ENCODE measurements at places on chromosomes 12 and 14. TPM values are rescaled to one million over a fixed set of nuclear protein-coding genes. Genes with fewer than 3 reads are reported as not detected.

Gene SLCO1B1
- not detected for total RNA-seq

Gene TRIM9
- total RNA-seq: 11.9 TPM

Gene TEX52
- total RNA-seq: not detected

Gene USP15
- total RNA-seq: 74.4 TPM

Gene RTL1
- not detected for total RNA-seq

Gene UNG
- total RNA-seq: 32.4 TPM

Gene FOXG1
- total RNA-seq: not detected

Gene PDE3A
- total RNA-seq: 1.3 TPM

Gene MGST1
- 5.7 TPM for total RNA-seq

Gene RDH5
- total RNA-seq: 6.6 TPM

Gene SLC10A1
- not detected for total RNA-seq

Gene HOXC12
- total RNA-seq: not detected

Gene NEUROD4
- 206 TPM for total RNA-seq

Gene C14orf39
- 1.4 TPM for total RNA-seq

Gene TAS2R42
- not detected for total RNA-seq

Gene GRIP1
- total RNA-seq: 67.1 TPM

Gene SYT1
- 155 TPM for total RNA-seq

Gene TSHR
- total RNA-seq: 0.74 TPM

Gene PRPH
- 2,189 TPM for total RNA-seq

Gene CLEC1A
- not detected for total RNA-seq

Gene HPD
- not detected for total RNA-seq

Gene KERA
- not detected for total RNA-seq

Gene PACS2
- 263 TPM for total RNA-seq
